Uterus (tissue), 4 donors: ENCODE measurements at places on chromosomes 3 and 15. TPM values are rescaled to one million over a fixed set of nuclear protein-coding genes. Genes with fewer than 3 reads are reported as not detected.

CX3CR1 gene
- 1.1 TPM for total RNA-seq

LRRN1 gene
- 19.1 TPM for total RNA-seq

SFMBT1 gene
- total RNA-seq, result 3.3 TPM

GRCh38 chr3:125443923-125444322 is 68.8 kb upstream of the ZNF148 start:
- no peak for DNase-seq

DNA sequence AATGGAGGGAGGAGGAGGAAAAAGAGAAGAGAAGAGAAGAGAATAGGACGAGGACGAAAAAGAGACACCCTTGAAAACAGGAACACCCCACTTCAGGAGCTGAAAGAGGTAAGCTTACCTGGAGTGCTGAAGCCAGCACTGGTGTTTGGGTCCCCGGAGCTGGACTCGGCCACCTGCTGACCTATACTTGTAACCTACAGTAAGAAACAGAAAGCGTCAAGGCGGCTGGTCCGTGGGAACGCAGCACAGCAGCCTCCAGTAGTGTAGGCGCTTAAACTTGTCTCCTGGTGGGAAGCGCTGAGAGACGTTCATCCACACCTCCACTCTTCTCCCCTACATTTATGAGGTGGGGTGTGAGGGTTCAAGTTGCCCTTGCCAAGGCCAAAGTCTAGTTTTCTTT is 141.0 kb downstream of the NSMCE3 start:
- DNase-seq, result no peak

- DNase-seq, result no peak
These were observed 315.0 kb upstream of the LRRFIP2 start for GRCh38 chr3:37489355-37489754.
